Neuronal stem cell (in vitro differentiated cells): ENCODE measurements at places on chromosomes 12 and 14.

- DNase-seq: no peak
These were observed 13.2 kb upstream of the BMAL2 start for GRCh38 chr12:27319409-27319808.

- no peak for DNase-seq
These were observed 73.7 kb upstream of the DBX2 start for GRCh38 chr12:45124485-45125155.

DNA sequence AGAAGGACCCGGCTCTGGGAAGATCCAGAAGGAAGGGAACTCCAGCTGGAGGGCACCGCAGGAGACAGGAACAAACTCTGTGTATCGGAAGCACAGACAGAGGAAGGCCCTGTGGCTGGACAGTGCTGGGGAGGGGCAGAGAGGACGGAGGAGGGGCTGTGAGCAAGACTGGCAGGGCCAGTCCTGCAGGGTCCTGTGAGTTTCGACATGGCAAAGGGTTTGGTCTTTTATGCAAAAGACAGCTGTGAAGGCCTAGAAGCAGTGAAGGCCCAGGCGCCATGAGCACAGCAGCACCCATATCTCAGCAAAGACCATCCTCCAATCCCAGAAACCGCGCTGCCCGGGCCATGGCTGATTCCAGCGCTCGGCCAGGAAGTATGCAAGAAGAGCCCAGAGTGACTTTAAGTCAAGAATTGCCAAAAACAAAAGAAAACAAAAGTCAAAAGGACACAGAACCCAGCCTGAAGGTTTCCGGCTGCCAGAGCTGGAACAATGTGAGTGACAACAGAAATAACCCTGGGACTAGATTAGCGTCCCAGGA lies 126.5 kb downstream of the NCOR2 start:
- DNase-seq: no peak

- DNase-seq: no peak
These were observed 1.8 kb upstream of the MYL6B start for GRCh38 chr12:56150563-56150962.

DNA sequence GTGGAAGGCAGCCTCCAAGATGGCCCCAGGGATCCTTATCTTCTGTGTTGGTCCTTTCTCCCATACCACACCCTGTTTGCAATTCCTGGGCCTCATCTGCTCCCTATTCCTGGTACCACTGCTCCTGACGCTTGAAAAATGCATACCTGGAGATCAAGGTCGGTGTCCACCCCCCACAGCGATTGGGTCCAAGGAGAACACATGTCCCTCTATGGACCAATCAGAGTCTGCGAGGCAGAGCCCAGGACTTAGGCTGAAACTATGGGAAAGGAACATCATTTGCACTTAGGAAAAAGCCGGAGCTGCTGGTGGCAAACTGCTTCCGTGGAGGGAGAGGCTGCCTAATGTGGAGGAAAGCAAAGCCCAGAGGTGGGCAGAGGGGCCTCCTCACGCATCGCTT lies 33.3 kb upstream of the ITPK1 start:
- no peak for DNase-seq

DNA sequence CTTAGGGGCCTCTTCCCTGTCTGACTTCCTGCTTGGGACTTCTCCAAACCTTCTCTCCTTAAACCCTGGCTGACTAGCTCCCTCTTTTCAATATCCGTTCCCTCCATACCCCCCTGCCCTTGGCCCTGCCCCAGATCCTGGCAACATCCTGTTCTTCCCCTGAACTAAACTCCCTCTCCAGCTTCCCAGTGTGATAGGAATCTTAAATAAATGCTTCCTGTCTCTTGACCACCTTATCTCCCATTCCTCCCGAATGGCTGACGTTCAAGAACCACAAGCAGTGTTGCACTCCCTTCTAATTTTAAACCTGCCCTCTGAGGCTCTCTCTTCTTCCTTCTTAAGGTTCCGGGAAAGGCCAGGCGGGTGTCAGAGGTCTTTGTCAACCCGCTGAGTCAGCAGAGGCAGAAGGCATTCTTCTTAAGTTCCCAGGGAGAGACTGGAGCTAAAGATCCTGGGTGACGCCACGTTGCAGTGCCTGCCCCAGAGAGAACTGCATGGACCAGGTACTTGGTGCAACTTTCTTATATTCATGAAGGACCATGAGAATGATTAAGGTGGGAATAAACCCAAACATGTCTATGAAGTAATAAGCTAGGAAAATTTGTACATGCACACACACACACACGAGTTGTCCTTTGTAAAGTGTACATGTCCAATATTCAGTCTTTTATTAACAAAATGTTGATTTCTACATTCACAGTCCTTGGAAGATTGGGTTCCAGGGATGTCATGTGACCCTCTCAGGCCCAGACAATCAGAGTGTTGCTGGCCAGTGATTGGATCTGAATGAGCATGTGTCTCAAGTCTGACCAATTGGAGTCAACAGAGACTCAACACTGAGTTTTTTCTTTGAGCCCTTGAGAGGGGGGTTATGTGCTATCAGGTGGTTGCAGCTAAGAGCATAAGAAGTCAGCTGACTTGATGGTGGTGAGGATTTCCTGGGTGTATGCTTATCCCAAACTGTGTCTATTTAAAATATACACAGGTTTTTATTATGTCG lies 420.2 kb upstream of the TBX3 start:
- no peak for DNase-seq

DNA sequence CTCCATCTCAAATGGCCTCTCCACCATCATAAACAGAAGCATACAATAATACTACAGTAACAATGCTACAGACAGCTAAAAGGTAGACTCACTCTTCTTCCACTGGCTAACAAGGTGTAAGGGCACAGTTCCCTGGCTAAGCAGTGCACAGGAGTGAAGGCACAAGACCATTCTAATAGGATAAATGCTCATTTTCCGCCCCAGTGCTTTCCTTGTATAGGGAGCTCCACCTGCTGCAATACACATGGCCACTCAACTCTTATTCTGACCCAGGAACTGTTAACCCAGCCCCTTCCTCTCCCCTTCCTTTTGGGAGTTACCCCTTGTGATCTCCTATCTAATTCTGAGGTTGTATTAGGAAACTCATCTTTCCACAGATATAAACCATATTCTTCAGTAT lies 124.6 kb downstream of the KCNK10 start:
- peak; percentile 71 for DNase-seq

- DNase-seq: no peak
These were observed 17.8 kb downstream of the POLE start for GRCh38 chr12:132669166-132669879.

DNA sequence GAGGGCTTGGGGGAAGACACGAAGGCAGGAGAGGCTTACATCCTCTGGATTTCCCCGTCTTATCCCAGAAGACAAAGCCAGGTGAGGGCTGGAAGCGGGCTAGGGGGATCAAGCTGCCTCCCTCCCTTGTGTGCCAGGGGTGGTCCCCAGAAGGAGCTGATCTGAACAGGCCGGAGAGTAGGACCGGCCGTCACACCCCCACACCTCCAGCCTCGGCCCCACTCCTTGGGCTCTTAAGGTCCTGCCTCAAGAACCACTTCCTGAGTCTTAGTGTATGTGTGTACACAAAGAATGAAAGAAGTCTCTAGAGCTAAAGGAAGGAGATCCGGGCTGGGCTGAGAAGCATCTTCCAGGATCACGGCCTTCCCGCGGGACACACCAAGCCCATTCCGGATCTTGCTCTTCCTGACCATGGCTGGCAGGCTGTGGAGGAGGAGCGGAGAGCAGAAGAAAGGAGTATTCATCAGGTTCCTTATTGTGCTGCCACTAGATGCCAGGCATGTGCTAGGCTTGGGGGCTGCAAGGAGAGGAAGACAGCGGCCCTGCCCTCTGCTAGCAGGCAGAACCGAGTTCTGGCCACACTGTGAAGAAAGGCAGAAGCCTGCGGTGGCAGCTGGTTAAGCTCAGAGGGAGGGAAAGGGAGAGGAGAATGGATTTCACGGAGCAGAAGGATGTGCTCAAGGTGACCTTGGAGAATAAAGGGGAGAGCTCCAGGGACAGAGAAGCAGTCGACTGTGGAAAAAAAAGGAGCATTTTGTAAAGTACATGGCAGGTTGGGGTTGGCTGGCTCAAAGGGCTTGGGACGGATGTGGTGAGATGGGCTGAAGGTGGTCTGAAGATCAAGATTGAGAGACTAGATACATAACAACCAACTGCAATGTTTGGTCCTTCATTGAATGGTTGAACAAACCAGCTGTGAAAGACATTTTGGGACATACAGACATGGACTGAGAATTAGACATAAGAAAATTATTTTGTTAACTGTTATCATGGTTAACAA lies 1.3 kb upstream of the CD63 start:
- no peak for DNase-seq

DNA sequence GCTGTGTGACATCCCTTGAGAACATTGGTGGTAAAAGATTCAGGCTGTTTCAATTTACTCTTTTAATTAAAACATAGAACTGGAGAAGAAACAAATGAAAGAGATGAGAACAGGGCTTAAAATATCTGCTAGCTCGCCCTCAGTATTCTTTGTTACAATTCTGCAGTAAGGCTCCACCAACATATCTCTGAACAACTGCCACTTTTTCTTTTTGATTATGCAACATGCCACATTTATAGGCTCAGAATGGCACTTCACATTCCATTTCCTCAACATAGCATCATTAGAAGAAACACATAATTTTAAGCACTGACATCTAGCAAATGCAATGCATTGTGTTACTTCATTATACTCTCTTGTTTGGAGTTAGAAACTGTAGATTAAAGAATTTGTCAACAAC lies 1315.2 kb downstream of the LRFN5 start:
- DNase-seq: no peak

DNA sequence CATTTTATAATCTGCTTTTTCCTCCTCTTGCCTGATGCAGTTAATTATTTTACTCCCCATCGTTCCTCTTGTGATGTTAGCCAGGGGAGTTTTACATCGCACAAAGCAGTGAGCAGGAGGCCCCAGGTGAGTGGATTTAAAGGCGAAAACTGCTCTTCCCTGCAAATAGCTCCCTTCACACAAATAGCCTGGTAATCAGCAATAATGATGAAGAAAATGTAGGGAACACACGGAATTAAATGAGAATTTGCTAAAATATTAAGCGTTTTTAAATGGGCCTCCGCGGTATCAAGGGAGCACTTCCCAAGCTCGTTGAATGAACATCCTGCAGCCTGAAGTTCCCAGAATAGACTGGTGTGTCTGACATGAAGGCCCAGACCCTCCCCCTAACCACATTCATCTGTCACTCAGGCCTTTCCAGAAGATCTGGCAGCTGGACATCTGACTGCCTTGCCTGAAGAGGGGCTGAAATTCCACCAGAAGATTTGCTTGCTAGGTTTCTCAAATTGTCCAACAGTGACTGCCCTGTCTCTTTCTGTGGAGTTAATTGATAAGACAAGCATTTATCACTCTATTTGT lies 127.2 kb downstream of the CCDC60 start:
- DNase-seq: no peak

DNA sequence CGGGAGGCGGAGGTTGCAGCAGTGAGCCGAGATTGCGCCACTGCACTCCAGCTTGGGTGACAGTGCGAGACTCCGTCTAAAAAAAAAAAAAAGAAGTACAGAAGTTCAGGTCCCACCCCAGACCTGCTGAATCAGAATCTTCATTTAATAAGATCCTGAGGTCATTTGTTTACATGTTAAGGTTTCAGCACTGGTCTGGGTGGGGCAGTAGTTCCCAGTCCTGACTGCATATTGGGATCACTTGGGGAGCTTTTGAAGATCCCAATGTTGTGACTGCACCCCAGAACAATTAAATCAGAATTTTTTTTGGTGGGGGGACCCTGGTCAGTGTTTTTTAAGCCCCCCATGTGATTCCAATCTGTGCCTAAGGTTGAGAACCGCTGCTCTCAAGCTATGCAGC lies 11.7 kb upstream of the COL2A1 start:
- no peak for DNase-seq

DNA sequence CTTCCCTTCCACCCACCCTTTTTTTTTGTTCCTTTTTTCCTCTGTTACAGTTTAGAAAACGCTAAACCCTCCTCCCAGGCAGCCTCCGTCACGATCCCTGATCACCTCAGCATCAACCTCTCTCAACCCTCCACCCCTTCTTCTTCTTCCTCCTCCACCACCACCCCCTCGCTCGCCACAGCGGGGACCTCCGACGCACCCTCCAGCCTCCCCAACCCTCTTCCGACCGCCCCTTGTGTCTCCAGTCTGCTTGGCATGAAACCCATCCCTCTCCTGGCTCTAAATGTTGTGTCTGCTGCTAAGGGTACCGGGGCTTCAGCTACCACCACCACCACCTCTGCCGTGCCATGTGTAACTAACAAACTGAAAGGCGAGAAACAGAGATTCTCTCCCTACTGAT lies 22.9 kb downstream of the PCBP2 start:
- no peak for DNase-seq

DNA sequence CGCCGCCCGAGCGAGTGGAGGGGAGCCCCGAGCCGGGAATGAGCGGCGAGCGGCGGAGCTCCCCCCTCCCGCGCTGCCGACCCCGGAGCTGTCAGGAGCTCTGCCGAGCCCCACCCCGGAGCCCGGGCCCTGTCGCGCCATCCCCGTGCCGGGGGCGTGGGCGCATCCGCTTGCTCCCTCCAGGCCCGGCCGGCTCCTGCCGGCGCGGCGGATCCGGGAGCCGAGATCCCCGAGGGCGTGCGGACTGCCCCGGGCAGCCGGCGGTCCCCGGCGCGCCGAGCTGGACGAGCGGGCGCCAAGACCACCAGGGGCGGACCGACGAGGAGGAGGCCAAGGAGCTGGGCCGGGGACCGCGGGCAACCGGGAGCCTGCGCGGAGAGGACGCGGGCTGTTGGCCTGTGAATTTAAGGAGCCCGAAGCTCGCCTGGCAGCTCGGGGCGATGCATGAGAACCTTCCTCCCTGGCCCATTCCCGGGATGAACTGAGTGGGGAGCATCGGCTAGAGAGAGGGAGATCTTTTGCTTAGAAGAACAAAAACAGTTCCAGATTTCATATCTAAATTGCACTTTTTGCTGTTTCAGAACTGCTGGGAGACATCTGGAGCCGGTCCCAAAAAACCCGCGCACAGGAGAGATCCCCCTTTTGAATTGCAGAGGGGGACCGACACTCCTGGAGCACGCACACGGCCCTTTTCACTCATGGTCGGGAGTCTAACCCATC lies 2.0 kb downstream of the PTHLH start:
- peak; percentile 47 for DNase-seq

DNA sequence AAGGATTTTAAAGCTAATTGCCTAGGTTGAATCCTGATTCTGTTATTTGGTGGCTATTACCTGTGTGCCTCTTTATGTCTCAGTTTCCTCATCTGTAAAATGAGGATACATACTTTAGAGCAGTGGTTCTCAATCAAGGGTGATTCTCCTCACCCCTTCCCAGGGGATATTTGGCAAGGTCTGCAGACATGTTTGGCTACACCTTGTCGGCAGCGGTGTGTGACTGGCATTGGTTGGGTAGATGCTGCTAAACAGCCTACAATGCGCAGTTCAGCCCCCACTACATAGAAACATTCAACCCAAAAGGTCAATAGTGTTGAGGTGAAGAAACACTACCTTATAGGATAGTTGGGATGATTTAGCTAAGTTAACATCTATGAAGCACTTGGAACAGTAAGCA lies 23.4 kb downstream of the LDHB start:
- DNase-seq: no peak
